ENCODE measurements at places on chromosomes 1 and 21.

DNA sequence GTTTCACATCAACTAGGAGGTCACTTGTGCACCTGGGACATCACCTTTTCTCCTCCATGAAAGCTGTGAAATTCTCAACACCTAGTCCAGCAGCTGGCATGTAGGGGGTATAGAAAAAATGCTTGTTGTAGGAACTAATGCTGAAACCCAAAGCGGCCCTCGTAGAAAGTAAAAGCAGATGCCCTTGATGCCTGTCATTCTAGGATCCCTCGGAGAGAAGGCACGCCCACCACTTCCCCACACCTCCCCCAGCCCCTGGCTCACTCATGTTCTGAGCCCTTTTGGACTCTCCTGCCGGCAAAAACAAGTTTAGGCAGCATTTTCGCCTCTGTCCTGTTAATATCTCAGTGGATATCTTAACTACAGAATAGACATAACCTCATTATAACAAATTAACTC, 36.5 kb downstream of the RIPK4 start:
- DNase-seq, result no peak

GRCh38 chr21:37970548-37970947, 54.3 kb upstream of the KCNJ6 start:
- DNase-seq, result no peak

GRCh38 chr21:23394458-23394857, 2212.8 kb downstream of the MRPL39 start:
- no peak for DNase-seq

DNA sequence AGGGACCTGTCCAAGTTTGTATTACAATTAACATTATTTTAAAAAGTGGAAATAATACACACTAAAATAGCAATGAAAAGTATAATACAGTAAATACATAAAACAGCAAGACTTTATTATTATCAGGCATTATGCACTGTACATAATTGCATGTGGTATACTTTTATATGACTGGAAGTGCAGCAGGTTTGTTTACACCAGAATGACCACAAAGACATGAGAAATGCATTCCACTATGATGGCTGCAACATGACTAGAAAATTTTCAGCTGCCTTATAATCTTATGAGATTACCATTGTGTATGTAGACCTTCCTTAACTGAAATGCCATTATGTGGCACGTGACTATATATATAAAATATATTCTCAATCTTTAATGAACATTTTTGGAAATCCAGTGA, 1699.6 kb downstream of the KCNT2 start:
- DNase-seq, result no peak

DNA sequence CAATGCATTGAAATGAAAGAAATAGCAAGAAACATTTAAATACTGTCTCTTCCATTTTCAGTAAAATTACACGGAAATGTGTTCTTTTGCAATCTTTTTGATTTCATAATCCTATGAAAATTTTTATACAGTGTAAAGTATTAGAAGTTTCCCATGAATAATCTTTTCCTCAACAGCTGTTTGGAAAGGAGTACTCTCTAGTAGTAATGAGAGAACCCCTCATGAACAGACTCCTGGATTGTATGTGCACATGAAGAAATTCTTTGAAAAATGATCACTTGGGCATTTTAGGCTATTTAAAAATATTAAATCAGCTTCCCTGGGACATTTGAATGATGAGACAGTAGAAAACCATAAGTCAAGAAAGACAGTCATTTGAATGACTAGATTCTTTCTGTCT, 64.4 kb downstream of the LHX9 start:
- DNase-seq, result no peak

DNA sequence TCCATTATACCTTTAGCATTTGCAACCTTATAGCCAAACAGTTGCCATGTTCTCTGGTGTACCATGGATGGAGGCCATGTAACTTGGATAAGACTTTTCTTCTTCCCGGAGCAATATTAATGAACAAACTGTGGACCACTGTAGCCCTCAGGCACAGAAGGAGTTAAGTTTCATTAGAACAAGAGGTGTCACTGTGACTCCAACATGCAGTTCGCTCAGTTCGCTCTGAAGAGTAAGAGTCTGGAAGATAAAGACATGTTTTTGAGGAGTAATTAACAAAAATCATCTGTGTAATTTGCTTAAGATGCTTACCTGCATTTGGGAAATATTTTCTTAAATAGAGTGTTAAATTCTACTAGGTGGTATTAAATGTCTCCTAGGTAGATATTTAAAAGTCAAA, 4.1 kb downstream of the KIF26B start:
- no peak for DNase-seq

DNA sequence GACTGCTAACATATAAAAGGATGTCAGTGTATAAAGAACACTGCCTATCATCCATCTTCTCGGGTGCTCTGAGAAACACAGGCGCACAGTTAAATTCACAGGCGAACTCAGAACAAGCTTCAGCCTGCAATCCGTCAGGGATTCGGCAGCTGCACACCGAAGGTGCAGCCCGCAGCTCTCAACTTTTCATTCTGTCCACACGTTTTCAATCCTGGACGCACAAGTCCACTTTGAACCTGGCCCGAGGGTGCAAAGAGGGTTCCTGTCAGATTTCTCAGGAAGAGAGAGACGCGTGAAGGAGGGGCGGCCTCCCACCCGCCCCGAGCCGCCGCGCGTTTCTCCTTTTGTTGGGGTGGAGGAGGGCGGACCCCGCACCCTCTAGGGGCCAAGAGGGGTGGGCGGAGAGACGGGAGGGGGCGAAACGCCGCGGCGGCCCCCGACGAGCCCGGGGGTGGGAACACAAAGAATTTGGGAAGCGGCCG, 724 bp downstream of the DOCK7 start:
- DNase-seq, result no peak

DNA sequence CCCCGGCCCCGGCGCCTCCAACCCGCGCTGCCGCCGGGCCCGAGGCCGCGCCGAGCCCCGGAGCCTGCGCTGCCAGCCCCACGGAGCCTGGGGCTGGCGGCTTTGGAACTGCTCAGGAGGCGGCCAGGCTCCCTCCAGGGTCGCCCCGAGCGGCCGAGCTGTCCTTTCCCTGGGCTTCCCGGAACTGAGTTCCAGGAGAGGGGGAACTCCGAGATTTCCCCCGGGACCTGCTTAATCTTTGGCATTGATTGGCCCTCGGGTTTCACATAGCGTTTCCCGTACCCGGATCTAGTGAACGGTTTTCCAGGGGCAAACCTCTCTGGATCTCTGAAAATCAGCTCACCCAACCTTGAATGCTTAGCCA, 504 bp downstream of the H6PD start:
- no peak for DNase-seq

DNA sequence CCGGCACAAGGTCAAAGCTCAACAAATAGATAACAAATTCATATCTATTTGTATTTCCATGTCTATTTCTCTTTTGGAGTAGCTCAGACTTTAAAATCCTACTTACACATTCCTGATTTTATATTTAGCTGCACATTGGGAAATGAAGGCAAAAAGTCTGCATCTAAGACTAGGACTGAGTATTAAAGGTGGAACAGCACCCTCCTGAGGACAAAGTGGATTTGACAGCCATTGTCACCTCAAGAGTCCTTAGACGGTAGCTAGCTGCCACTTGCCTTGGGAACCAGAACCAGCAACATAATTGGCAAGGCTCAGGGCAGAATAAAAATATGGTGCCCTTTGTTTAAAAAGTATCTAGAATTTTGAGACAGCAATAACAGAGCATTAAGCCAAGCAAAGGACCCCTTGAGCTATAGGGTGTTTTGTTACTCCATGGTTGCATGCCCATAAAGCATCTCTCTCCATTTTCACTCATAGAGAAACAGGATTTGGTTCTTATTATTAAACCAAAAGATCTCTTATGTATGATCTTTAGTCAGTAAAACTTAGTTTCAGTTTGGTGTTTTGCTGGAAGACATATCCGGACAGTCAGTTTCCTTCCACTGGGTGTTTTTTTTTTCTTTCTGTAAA, 30.0 kb upstream of the SGIP1 start:
- DNase-seq, result no peak

GRCh38 chr1:153513023-153513422, 22.8 kb downstream of the S100A6 start:
- DNase-seq, result no peak

DNA sequence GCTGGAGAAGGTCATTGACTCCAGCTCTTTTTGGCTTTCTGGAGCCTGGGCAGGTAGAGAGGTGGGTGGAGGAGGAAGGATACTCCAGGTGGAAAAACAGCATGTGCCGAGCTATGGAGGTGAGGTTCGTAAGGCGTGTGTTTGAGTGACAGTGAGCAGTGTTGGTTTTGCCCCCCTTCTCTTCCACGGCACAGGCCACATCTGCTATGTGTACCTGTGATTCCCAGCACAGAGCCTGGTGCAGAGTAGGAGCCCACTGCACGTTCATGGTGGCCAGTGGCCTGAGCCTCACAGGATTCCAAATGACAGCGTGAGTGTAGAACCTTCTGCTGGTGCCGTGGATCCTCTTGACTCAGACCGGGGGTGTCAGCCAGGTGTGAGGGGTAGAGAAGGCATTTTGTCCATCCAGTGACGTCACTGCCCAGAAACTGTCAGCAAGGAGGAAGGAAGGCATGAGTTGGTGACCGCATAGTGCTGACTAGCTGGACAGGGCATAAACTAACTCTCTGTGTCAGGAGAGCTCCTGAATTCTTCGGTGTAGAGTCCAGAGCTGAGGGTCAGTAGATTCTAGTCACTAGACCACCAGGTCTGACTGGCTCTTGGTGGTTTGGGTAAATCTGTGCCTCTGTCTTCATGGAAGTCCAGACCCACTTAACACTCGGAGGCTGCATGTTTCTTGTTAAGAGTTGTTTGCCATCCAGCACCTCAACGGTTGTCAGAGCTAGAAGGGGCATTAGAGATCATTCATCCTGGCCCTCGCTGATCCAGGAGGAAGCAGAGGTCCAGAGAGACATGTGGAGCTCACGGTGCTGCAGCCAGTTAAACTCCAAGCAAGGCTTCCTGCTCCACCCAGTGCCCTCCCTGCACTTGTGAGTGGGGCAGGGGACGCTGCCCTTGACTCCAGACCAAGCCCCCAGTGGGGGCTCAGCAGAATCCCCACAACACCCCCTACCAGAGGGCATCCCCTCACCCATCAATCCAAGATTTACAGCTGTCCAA, 3.8 kb downstream of the QSOX1 start:
- DNase-seq, result no peak

GRCh38 chr1:226697151-226697928, 41.7 kb downstream of the ITPKB start:
- DNase-seq, result no peak

- no peak for DNase-seq
These were observed 1.1 kb upstream of the TRIM62 start for GRCh38 chr1:33182896-33183295.

DNA sequence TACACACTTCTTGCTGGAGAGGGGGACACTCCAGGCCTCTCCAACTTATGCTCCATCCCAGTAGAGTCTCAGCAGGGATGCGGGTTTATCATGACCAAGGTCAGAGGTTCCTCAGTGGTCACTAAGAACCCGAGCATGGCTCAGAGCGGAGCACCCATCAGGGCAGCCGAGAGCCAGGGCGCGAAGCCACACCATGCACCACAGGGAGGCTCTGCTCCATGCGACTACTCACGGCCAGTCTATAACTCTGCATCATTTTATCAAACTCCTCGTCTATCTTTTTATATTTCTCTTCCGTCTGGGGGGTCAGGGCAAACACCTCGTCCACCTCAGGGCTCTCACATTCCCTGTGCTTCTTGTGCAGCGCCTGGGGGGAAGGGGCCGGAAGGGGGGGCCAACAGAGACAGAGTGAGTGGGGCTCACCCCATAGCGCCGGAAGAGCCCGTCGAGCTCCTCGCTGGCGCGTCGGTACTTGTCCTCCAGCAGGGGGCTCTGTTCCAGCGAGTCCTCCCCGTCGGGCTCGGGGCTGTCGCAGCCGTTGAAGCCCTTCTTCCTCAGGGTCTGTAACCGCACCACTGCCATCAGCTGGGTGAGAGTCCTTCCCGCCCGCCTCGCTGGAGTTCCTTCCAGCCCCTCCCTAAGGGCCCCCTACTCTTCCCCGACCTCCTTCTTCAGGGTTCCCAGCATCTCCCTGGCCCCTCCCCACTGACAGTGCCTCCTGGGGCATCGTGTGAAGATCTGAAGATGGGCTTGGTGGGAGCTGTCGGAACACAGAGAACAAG, 20.0 kb downstream of the MEF2D start:
- DNase-seq, result no peak

GRCh38 chr21:35284199-35284598, 235.1 kb upstream of the RUNX1 start:
- no peak for DNase-seq

DNA sequence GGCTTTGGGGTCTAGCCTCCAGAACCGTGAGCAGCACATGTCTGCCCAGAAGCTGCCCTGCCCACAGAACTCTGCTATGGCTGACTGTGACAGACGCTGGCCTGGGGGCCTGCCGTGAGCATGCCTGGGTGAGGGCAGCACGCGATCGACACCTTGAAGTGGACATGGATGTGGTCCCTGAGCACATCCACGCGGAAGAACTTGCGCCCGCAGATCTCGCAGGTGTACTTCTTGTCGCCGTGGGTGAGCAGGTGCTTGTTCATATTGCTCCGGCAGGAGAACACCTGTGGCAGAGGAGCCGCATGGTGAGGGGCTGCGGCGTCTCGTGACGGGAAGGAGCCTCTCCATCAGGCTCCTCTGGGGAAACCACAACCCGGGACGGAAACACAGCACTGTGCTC, 56.0 kb downstream of the PRDM15 start:
- no peak for DNase-seq

GRCh38 chr1:234584926-234585325, 25.1 kb downstream of the IRF2BP2 start:
- DNase-seq, result no peak

GRCh38 chr1:5570931-5571330, 421.3 kb downstream of the NPHP4 start:
- DNase-seq, result no peak

DNA sequence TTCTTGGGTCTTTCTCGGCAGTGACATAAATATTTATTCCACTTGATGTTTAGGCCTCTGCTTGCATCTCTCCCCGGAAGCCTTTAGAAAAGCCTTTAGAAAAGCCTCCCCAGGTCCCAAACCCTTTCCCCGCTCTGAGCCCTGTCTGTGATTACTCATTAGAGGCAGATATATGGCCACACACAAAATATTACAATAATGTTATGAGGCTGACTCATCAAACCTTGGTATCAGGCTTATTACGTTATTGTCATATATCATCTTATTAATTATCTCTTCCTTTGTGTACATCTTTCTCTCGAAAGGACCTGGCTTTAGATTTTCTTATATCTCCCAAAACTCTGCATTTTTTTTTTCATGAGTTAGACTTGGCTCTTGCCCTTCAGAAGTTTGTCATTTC, 69.5 kb downstream of the FGGY start:
- no peak for DNase-seq

DNA sequence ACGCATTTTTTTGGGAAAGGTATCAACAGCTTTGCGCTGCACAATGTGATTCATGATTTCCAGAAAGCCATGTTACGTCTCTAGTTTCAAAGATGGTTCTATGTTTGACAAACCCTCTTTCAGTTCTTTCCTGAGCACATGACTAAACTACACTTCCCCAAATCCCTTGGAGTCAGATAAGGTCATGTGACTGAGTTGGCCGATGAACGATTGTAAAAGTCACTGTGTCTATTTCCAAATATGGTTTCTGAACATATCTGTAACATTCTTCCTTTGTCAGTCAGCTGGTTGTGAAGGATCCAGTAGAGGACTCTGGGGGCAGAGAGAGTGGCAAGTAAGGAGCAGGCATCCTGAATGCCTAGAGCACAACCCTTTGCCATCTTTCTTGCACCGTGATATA, 35.4 kb downstream of the TMPRSS15 start:
- no peak for DNase-seq

Data from SIG-M5 (cell line).